ENCODE measurements at places on chromosomes 5 and 9.
A peak's percentile ranks its signal among the peaks of the same experiment; 100 is the strongest.

GRCh38 chr9:117815948-117816347 lies 111.7 kb downstream of the TLR4 start:
- DNase-seq, result no peak

- DNase-seq, result no peak
Measured at GRCh38 chr5:55597014-55597981, 62.5 kb upstream of the PLPP1 start.

DNA sequence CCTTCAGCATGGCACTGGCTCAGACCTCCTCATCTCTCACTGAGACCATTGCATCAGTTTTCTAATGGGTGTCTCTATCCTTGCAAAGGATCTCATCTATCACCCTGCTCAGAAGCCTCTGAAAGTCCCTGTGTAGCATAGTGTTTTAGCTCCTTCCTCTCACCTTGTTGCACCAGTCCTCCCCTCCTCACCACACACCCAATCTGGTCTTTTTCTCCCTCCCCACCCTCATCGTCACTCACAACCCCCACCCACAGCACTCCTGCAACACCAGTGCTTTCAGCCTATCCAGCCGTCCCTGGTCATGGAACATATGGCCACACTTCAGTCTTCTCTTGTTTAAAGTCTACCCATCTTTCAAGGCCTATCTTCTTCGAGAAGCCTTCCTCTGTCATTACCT lies 74.5 kb downstream of the ANGPTL2 start:
- DNase-seq, result no peak

GRCh38 chr9:131046581-131047202 lies 37.7 kb downstream of the LAMC3 start:
- DNase-seq, result peak; percentile 14

GRCh38 chr5:112275671-112276070 lies 143.4 kb downstream of the EPB41L4A start:
- no peak for DNase-seq

GRCh38 chr5:124072570-124072969 lies 560.6 kb downstream of the CSNK1G3 start:
- no peak for DNase-seq

GRCh38 chr9:14348373-14349145 lies 34.6 kb upstream of the NFIB start:
- DNase-seq, result no peak

DNA sequence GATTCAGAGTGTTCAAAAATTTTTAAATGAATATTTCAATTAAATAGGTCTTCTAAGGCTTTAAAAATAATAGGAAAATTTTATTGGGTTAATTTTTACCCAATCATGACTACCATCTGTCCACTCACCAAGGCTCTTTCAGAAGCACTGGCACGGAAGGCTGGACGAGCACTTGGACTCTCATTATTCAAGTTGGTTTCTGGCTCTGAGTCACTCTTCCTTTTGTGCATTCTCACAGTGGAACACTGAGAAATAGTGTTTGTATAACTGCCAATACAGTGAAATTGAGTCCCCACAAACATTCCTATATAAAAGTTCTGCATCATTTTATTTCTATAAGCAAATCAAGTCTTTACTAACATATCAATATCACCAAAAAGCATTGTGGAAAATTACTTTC lies 1149.0 kb downstream of the EFNA5 start:
- DNase-seq, result peak; percentile 1

DNA sequence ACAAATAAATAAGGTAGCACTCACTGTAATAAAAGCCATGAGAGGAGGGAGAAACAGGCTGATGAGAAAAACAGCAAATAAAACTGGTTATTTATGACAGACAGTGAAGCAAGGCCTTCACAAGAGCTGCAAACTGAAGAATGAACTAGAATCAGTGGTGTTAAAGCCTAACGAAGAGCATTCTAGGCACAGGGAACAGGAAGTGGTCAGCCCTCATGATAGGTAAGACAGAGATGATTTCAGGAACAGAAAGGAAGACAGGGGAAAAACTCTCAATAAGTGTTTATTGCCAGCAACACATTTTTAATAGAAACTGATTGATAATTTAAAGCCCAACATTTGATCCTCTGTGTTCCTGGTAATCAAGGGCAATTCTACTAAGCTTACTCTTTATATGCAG lies 124.5 kb downstream of the EDIL3 start:
- DNase-seq, result no peak

GRCh38 chr5:198516-199196 lies 7.4 kb downstream of the LRRC14B start:
- no peak for DNase-seq

DNA sequence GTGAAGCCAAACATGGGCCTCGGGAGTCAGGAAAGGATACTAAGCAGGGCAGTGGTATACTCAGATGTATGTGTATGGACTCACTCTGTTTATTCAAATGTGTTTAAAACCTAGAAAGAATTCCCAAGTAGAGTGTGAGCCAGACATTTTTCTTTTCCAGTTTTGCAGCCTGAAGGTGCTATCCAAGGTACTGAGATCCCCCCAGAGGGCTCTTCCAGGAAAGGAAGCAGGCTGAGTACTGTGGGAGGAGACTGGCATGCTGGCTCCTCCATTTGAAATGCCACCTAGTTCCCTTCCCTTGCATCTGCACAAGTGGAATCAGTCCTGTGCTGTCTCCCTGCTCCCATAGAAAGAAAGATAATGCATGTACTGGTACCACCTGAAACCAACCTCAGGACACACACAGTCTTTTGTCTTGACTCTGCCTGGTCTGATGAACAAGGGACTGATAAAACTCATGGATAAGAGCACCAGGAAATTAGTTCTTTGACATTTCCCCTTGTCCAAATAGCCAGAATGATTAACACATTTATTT lies 85.9 kb downstream of the HRH2 start:
- peak; percentile 42 for DNase-seq

DNA sequence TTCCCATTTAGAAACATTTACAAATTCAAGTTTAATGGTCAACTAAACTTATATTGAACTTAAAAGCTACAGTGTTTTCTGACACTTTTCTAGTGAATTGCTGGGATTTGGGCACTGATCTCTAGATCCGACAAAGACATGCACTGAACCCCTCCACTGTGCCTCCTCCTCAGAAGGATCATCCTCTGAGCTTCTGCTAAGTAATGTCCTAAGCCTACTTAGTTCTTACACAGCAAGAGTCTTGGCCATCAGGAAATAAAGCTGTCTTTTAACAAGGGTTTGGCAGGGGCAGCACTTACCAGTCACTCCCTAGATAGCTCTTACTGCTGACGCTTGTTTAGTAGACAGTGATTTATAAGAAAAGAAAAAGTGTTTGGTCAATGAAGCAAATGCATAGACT lies 50.5 kb downstream of the FAM81B start:
- no peak for DNase-seq

- DNase-seq, result no peak
Measured at GRCh38 chr5:120083851-120084542, 380.1 kb upstream of the PRR16 start.

- DNase-seq, result no peak
Measured at GRCh38 chr5:36459176-36460135, 146.9 kb upstream of the SLC1A3 start.

- no peak for DNase-seq
Measured at GRCh38 chr9:136854113-136854841, 2.1 kb downstream of the MAMDC4 start.

GRCh38 chr9:86974421-86974820 lies 27.1 kb upstream of the GAS1 start:
- no peak for DNase-seq

- no peak for DNase-seq
Measured at GRCh38 chr5:87127956-87128687, 139.6 kb upstream of the RASA1 start.

- no peak for DNase-seq
Measured at GRCh38 chr5:22044229-22044628, 808.9 kb downstream of the CDH12 start.

DNA sequence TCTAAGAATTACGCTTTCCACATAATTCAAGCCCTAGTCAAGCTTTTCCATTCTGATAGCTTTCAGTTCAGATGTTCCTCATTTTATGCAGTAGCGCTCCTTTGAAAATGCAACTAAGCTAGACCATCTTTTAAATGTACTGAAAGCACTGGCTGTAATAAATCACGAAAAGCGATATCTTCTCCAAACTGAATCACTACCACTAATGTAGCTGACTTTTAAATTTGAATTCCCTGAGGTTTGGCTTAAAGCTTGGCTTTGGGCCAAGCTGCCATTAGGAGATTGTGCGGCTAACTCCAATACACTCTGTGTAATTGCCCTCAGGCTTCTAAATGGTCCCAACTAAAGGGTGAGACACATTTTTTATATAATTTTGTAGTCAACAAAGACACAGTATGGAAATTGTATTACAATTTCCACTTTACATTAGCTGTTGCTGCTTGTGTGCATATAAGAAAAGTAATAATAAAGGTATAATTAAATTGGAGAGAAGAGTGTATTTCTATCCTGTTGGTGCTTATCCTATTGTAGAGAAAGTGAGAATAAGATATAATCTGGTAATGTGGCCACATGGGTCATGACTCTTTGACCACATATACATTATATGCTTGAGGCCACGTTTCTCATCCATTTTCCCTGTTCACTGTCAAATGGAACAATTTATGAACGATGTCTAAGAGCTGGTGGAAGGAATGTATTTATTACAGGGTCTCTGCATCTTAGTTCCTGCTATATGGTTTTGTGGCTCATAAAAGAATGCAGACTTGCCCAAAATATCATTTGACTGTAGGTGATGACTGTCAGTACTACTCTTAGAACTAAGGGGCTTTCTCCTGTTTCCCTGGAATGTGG lies 118.7 kb upstream of the TAF11L2 start:
- DNase-seq, result no peak

DNA sequence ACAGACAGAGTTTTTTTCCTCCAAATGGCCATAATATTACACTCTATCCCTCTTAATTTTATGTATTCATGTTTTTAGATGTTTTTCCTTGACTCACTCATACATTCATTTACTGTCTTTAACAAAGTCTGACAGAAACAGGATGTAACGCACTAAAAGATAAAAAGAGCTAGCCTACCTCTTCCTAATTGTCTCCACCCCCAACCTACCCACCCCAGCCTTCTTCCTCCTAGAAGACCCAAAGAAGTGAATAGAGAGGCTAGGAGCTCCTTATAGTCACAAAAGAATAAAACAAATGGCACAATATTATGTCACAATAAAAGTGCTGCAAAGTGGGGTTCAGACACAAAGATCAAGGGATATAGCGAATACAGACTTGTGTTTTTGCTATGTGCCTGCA lies 719 bp downstream of the NOL8 start:
- no peak for DNase-seq

DNA sequence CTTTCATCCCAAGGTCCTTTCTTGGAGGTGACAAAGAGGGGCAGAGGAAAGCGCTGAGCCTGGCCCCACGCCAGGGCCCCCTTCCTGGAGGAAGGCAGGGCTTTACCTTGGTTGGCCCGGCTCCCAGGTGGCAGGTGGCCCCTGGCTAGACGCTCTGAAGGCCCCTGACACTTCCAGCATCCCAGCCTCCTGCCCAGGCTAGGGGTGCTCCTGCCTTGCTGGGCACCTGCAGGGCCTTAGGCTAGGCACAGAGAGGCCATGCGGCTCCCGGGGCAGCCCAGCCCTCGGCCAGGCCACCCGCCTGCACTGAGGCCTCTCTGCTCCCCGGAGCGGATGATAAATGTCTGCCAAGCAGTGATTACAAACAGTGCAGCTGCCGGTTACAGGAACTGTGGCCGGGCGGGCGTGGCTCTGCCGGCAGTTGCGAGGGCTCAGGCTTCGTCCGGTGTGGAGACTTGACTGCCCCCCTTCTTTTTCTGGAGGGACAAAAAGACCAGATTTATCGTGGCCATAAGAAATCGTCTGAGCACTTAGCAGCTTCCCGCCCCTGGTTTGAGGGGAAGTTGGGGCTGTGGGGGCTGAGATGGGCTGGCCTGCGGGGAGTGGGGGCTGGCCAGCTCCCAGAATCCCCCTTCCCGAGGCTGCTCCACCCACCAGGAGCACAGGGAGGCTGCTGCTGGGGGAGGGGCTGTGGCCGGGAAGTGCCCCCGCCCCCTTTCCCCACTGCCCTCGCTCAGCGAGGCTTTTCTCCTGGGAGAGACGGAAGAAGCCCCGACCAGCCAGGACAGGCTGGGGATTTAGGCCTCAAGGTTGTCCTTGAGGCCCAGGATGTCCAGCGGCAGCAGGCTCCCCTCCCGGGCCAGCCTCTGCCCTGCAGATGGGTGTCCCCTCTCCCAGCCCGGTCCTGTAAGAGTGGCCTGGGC lies 31.6 kb upstream of the UBAC1 start:
- DNase-seq, result peak; percentile 92

DNA sequence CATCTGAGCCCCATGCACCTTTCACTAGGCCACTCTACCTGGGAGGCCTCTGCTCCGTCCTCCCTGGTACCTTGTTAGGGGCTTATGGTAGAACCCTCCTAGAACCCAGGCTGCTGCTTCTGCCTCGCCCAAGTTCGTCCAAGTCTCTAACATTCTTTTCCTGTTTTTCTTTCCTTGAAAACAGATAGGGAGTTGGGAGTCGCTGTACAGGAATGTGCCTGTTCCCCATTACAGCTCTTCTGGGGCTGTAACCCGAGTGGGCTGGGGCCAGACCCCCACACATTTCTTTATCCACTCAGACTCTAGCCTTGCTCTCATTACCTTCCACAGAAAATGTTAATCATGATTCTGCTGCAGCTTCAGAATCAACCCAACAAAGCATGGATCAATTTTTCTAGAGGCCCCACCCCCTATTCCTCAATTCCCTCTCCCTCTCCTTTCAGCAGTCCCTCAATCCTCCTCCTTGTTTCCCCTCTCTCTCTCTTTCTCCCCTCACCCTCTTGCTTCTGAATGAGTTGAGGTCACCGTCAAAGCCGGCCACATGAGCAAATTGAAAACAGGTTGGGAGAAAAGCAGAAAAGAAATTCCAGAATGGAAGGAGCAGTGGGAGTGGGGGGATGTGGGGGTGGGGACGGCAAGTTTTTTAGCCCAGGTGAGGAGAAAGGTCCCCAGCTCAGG lies 193.8 kb upstream of the TRIM32 start:
- no peak for DNase-seq

GRCh38 chr5:180799902-180800801 lies 2.5 kb downstream of the MGAT1 start:
- peak; percentile 83 for DNase-seq

DNA sequence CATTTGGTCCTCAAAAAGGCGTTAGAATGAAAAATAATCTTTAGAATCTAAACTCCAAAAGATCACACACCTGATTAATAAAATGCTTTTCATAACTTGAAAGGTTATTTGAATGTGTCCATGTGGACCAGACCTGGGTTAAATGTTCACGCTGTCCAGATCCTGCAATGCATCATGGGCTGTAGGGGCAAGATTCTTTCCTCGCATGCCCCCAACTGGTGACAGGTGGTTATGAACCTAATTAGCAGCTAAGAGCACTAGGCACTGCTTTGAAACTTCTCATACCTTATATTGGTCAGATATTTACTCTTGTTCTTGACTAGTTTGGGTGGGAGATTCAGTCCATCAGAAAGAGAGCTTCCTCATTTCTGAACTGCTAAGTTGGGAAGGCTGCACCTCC lies 19.3 kb upstream of the PIP5K1B start:
- peak; percentile 54 for DNase-seq

- no peak for DNase-seq
Measured at GRCh38 chr5:82551192-82551591, 273.0 kb upstream of the RPS23 start.

DNA sequence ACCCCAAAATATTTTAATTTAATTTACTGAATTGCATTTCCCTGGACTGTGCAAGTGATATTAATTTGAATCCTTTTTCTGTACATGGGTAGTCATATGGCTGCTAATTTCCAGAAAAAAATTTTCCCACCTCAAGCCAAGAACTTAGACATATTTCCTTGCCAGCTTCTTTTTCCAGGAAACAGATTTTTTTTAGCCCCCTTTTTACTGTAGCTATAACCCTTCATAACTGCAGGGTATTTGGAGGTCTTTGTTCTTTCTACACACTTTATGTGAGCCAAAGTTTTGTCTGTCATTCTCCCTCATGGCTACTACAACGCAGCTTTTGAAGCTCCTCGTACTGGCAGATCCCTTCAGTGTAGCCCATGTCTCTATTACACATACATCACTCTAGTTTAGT lies 261.2 kb upstream of the PIK3R1 start:
- no peak for DNase-seq

Measured in H54 (cell line).